Activated naive CD4-positive, alpha-beta T cell treated with anti-CD3 and anti-CD28 coated beads, Interleukin-2, amount 50 U/mL, for 16 hours (primary cell): ENCODE measurements at places on chromosomes 1 and 21.
A peak's percentile ranks its signal among the peaks of the same experiment; 100 is the strongest.

DNA sequence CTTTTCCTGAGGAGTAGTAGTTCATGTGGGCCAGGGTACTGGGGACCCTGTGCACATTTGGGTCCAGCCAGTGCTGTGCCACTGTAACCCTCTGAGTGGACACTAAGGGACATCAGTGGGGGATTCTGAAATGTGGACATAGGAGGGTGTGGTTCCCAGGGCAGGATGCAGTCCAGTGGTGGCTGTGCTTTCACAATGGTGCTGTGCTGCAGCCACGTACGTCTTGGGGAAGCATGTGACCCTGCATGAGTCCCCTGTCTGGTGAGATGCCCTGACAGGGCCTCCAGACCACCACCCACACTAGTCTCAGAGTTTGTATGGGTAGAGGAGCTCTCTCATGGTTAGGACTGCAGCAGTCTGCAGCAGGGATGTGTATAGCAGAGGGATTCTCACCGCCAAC is 37.8 kb upstream of the WNT2B start:
- DNase-seq, result no peak

DNA sequence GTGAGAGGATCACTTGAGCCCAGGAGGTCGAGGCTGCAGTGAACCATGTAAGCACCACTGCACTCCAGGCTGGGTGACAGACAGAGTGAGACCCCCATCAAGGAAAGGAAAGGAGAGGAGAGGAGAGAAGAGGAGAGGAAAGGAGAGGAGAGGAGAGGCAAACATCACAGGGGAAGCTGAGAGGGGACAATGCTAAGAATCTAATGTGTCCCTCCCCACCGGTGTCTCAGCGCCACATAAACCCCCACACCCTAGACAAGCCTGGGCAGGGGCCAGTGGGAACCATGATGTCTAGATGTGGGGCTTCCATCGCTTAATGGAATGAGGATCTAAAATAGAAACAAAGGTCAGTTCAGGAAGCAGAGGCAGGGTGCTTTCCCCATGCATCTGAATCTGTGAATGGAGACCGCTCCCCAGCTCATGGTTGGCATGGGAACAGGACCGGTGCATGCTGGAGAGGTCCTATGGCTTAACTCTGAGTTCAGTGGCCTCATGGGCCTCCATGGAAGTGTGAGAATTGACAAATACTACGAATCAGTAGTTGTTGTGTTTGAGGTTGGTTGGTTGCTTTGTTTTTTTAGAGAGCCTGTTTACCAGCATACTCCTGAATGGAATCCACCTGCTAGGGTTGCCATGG is 16.3 kb upstream of the LAPTM5 start:
- DNase-seq, result no peak

- no peak for DNase-seq
Observed at GRCh38 chr1:155648207-155649147, 38.5 kb downstream of the MSTO1 start.

GRCh38 chr1:214102907-214103306 is 115.1 kb downstream of the PROX1 start:
- DNase-seq, result no peak

GRCh38 chr21:35510957-35511695 is 462.0 kb upstream of the RUNX1 start:
- DNase-seq, result peak; percentile 39

GRCh38 chr1:192936313-192937018 is 122.7 kb downstream of the UCHL5 start:
- DNase-seq, result no peak

DNA sequence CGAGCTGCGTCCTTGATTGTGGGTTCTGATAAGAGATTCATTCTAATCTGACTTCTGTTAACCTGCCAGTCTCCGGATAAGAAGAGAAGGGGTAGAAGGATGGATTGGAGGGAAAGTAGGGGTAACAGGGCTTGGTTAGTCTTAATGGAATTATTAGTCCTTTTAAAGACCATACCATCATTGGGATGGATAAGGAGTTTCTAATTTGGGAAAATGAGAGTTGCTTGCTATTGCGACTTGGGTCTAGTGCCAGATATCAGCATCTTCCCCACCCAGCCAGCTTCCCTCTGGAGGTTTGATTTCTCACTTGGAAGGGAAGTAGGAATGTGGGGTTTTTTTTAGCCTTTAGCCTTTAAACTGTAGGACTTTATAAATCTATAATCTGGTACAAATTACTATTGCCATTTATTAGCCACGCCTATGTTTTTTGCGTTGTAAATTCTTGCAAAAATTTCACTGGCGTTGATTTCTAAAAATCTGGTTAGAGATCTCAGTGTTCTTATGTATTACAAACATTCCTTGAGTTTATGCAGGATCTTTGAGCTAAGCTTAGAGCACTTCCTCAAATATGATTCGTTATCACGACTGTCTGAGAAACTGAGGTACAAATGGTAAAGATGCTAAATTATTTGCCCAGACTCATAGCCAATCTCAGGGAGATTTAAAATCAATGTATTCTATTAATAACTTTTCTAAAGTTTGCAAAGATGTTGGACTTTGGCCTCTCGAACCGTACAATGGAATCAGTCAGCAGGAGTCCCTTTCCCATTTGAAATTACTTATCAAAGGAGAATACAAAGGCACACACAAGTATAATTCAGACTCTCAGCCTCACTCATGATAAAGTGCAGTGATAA is 1.3 kb downstream of the FAM20B start:
- DNase-seq, result no peak

- no peak for DNase-seq
Observed at GRCh38 chr1:117639741-117640140, 33.9 kb downstream of the TENT5C start.

DNA sequence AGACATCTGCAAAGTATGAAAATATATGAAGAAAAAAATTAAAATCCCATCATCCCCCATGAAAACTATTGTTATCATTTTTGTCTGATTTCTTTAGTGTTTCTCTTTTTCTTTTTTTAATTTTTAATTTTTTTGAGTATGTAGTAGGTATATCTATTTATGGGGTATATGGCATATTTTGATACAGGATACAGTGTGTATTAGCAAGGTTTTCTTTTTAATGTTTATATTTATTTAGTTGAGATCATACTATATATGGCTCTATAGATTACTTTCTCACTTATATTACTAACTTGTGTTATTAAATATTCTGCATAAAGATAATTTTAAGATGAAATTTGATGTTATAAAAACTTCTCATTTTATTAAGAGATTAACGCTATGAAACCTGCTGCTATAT is 11.4 kb downstream of the LGALS8 start:
- DNase-seq, result no peak

DNA sequence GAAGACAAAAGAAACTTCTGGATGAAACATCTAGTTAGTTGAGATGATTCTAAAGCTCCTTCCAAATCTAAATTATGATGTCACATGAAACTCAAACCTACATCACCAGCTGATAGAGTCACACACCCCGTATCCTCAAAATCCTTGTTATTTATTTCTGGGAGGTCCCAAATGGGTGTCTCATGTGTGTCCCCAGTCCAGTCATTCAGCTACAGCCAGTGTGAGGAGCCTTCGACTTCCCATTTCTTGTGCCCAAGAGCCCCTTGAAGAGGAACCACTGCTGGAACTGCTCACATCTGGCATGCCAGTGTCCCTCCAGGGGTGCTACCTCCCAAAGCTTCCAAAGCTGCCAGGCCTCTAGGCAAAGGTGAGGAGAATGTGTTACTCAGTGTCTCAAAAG is 32.5 kb upstream of the KCNA3 start:
- DNase-seq, result no peak

GRCh38 chr1:204359474-204360255 is at the start of gene PLEKHA6:
Gene PLEKHA6 (minus strand): TSS chr1:204359929. CDS start chr1:204273727, 86,202 bp downstream.
- no peak for DNase-seq

- DNase-seq, result peak; percentile 26
Observed at GRCh38 chr1:230972855-230973271, 5.8 kb downstream of the TTC13 start.

- no peak for DNase-seq
Observed at GRCh38 chr1:17922833-17923232, 167.7 kb downstream of the ACTL8 start.

GRCh38 chr1:33494929-33495328 is 22.5 kb downstream of the ZSCAN20 start:
- no peak for DNase-seq

DNA sequence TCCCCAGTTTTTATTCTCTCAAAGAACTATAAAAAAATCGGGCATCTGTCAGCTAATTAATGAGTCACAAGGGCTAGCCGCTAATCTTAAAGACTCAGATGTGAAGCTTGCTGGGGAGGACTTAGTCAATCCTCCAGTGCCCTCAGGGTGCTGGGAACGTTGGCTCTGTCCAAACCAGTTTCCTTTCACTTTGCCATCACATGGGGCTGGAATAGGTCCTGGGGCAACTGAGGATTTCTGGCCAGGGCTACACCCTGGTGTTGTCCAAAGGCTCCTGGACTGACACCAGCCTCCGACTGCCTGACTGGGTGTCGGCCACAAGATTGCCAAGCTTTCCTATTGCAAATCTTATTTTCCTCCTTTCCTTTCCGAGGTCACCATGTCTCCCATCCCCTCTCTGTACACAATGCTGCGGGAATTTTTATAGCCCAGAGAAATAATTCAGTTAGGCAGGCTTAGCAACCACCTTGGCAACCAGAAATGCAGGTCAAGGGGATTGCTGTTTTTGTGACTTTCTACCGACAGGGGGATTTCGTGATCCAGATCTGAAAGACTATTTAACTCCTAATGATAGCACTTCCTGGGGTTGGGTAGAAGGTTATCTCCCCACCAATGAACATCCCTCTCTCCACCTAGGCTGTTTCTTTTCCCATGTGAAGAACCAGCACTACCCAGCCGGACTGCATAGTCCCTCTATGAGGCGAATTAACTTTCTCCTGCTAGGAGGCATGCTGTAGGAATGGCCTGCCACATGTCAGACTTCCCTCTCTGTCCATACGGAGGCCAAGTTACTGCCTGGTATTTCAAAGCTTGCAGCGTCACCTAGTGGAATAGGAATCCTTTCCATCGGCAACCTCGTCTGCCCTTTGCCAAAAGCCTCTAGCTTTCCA is 29.9 kb upstream of the CTBS start:
- DNase-seq, result no peak

- no peak for DNase-seq
Observed at GRCh38 chr1:24954631-24955030, 24.6 kb upstream of the RUNX3 start.

GRCh38 chr1:153565529-153566374 is at the start of gene S100A2:
Gene S100A2 (minus strand): TSS chr1:153565844. CDS start chr1:153563877, 1,967 bp downstream.
- DNase-seq, result peak; percentile 57

- no peak for DNase-seq
Observed at GRCh38 chr21:46477765-46478164, 19.1 kb downstream of the DIP2A start.

- DNase-seq, result no peak
Observed at GRCh38 chr1:201605385-201606010, 66.6 kb downstream of the NAV1 start.

DNA sequence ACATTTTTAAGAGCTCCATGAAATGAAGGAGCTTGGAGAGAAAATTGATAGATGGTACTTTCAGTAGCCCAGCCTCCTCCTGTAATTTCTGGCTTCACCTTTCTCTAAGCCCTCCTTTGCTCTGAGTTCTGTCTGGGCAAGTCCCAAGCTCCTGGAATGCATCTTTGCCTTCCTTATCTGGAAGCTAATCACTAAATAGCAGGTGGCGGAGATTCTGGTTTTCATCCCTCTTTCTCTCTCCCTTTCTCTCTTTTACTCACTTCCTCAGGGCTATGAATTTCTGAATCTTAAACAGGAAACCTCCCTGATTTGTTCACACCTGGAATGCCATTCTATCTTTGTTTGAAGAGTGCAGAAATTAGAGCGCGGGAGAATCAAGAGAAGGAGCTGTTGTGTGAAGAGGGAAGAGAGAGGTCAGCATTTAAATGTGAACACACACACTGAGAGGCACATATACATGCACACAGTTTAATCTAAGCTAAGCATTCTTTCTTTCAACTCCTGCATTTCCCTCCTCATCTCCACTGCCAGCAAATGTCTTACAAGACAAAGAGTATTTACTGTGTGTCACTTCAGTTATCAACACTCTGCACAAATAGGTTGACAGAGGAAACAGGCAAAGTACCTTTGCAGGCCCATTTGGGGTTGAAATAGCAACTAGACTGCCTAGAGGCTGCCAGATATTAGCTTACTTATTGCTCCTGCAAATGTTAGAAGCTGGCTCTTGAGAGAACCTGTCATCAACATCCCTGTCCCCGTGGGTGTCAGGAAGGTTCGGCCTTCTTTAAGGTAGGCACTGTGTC is 199.4 kb upstream of the CAMK1G start:
- DNase-seq, result no peak

GRCh38 chr1:170660281-170660713 is 3.6 kb upstream of the PRRX1 start:
- DNase-seq, result no peak

DNA sequence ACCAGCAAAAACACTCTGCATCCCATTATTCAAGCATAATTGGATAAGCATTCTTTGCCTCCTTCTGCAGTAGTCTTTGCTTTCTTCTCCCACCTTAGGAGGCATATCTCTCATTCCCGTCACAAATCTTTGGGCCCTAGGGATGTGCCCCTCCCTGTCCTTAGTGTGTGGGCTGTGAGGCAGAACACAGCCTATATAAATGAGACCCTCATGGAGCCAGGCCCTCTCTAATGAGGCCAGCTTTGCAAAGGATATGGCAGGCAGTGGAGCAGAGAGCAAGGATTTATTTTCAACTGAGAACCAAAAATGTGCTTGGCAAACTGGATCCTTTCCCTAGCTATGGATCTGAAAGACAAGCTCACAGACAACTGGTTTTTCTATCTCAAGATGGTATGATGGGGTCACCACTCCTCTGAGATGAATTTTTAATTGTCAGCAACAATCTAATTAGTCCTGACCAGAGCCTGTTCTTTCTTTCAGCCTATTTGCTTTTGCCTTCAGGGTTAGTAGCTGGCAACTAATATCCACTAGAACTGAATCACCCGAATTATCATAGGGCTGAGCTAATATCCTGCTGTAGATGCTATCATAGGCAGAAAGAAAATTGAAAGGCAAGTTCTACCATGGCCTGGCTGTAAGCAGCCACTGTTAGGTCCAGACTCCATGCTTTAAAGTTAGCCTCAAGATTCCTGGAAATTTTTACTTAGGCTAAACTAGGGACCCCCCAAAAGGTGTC is 134.2 kb downstream of the SYT2 start:
- no peak for DNase-seq

- DNase-seq, result no peak
Observed at GRCh38 chr21:41680444-41681347, 86.2 kb downstream of the RIPK4 start.

DNA sequence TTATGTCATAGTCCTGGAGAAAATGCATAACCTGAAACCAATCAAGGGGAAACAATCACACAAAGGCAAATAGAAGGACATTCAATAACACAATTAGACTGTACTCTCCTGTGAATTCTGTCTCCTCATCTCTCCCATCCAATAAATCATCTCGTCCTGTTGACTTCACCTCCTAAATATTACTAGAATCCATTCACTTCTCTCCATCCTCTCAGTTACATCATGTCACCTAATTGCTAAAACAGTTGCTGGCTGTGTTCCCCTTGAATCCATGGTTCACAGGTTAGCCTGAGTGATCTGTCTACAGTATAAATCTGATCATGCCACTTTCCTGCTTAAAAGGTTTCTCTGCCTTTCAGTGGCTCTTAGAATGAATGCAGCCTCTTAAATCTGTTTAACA is 220.2 kb downstream of the TGFB2 start:
- DNase-seq, result no peak
